NCI-H2029 (cell line): ENCODE measurements at places on chromosomes 7 and 10.

GRCh38 chr7:31850066-31850465, 163.1 kb downstream of the PPP1R17 start:
- DNase-seq: no peak

GRCh38 chr10:129604333-129605032, 137.4 kb downstream of the MGMT start:
- no peak for DNase-seq

- DNase-seq: no peak
Measured at GRCh38 chr10:17423632-17424186, 30.7 kb downstream of the ST8SIA6 start.

- no peak for DNase-seq
Measured at GRCh38 chr10:98169379-98169778, 34.9 kb downstream of the R3HCC1L start.

DNA sequence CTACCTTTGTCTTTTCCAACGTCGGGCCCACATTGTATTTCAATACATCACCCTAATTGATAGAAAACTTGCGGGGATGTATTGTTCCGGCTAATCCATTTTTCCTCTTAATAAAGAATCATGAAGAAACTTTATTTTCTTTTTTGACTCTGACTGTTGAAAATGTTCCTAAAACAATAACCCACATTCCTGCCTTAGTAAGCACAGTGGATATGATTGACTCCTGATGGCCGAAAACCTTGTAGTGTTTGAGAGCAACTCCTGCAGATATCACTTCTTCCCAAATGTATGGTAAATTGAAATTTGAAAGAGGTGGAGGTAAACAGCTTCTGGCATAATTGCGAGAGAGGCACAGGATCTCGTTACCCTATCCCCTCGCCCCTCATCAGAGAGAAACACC, 65.7 kb downstream of the BICC1 start:
- no peak for DNase-seq
